ENCODE measurements at places on chromosomes 12 and 14.

- no peak for DNase-seq
Measured at GRCh38 chr14:61438036-61438435, 116.7 kb downstream of the PRKCH start.

- DNase-seq = no peak
Measured at GRCh38 chr14:64278458-64278857, 15.7 kb downstream of the ESR2 start.

- DNase-seq = no peak
Measured at GRCh38 chr12:118536306-118536906, 160.1 kb downstream of the SUDS3 start.

GRCh38 chr12:97968641-97969197 is 506.1 kb downstream of the RMST start:
- no peak for DNase-seq

- peak; percentile 8 for DNase-seq
Measured at GRCh38 chr12:90174198-90174510, 465.5 kb upstream of the ATP2B1 start.

GRCh38 chr14:88613552-88614010 is 50.7 kb downstream of the ZC3H14 start:
- peak; percentile 62 for DNase-seq

DNA sequence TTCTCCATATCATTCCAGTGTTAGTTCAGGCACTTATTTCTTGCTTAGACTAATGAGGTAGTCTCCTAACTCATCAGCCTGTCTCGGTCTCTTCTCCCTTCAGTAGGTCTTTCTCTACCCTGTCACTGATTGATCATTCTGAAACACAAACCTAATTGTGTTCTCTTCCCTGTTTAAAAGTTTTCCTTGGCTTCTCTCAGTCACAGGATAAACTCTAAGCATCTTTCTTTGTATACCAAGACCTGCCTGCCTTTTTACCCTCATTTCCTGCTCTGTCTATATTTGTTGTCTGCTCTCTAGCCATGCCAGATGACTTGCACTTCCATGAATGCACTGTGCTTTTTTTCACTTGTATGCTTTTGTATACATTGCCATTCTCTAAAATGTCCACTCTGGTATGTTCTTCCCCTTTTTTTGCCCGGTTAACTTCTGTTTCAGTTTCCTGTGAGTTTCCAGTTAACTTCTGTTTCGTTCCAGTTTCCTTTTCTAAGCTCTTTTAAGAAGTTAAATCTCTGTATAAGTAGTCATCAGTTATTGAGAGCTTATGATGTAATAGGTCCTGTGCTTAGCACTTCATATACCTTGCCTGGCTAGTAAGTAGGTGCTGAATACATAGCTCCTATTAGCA is 12.8 kb downstream of the DIP2B start:
- DNase-seq = peak; percentile 43

DNA sequence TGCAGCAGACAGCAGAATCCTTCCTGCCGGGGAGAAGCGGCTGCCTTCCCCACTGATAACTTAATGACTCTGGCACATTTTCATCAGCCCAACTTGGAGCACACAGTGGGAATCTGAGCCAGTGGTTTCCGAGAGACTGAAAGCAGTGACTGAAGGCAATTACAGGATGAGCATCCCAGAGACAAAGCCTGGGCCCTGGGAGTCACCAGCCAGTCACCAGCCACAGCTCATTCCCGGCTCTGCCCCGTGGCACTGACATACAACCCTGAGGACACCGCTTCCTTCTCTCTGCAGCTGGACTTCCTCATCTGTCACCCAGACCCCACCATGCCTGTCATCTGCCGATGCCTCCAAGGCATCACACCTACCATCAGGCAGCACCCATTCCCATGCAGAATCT is 192.3 kb downstream of the DPF3 start:
- DNase-seq = peak; percentile 15

- DNase-seq = no peak
Measured at GRCh38 chr12:12019881-12020280, 50.9 kb upstream of the BCL2L14 start.

DNA sequence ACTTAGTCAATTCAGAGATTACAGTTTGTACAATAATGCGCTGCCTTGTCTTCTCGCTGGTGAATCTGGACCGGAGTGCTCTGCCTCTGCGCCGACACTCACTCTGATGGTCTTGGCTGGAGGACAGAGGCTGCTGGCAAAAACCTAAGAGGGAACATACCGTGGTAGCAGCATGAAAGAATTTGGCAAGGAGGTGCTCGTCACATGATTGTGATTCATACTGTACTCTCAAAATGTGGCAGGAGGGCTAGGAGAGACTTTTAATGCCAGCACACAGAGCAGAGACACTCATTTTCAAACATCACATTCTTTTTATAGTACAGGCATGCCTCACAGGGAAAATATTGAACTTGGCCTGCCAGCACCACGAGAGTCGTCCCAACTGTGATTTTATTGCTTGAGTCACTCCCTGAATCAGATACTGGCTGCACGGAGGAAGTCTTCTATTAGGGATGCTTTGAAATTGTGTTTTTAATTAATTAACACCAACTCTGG is 67.8 kb downstream of the HMGA2 start:
- DNase-seq = peak; percentile 99

DNA sequence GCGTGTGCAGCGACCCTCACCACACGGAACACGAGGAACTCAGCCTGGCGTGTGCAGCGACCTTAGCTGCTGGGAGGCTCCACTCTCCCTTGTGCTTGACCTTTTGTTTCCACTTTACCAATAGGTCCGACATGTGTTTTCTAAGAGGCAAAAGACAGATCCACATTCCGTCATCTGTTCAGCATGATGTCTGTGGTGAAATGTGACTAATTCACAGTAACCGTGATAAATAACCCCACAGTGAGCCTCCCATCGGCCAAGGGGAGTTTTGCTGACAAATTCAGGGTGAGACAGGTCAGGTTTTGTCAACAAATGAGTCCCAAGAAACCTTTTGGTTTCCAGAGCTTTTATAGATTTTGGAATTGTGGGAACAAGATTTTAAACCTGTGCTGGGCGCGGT is 55.9 kb downstream of the MOK start:
- peak; percentile 66 for DNase-seq

DNA sequence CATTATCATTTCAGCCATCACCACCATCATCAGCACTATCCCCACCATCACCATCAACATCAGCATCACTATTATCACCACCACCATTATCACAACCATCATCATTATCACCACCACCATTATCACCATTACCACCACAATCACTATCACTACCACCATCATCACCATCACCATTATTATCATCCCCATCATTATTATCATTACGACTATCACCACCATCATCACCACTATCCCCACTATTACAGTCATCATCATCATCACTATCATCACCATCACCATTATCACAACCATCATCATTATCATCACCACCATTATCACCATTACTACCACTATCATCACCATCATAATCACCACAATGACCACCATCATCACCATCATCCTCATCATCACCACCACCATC is 50.4 kb upstream of the CMKLR1 start:
- DNase-seq = no peak

DNA sequence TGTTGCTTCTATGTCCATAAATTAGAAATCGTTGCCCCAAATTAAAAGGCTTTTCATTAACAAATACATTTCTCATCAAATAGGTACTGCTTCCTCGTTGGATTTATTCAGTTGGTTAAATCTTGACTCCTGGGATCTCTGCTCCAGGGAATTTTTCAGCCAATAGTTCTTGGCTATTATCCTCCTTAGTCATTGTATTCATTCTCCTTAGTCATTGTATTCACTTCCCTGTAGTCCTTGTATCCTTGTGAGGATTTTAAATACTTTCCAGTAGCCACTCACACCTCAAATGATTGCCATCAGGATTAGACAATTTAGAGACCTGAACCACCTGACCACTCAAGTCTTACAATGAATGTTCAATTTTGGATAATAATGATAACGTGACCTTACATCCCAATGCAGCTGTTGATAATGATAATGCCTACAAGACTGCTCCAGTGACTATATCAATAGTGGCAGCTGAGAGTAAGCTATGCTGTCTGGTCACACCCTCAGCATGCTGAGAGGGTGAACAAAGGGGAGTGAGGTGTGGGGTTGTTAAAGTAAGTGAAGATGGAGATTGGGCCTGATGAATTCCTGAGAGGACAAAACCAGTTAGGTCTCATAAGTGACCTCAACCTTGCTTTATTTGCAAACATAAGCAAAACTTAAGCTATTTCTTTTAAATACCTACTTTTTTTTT is 193.7 kb upstream of the RTL1 start:
- DNase-seq = no peak

GRCh38 chr12:121955258-121956237 is 37.2 kb downstream of the CFAP251 start:
- DNase-seq = peak; percentile 48

DNA sequence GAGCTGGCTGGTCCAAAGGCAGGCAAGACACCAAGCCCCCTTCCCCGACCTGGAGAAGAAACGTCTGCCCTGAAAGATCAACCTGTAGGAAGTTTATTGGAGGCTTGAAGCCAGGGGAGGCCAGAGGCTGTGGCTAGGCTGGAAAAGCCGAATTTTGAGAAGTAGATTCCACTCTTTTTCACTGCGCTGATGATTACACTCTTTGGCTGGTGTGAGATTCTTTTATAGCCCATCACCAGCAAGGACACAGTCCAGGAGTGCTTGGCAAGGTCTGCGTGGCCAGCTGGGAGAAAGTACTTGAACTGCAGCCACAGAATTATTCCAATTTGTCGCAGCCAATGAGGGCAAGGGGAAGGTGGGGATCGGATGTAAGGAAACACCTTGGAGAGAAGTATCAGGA is 45.0 kb downstream of the SYNE3 start:
- DNase-seq = no peak

GRCh38 chr12:20132818-20133217 is 235.5 kb upstream of the PDE3A start:
- DNase-seq = no peak

DNA sequence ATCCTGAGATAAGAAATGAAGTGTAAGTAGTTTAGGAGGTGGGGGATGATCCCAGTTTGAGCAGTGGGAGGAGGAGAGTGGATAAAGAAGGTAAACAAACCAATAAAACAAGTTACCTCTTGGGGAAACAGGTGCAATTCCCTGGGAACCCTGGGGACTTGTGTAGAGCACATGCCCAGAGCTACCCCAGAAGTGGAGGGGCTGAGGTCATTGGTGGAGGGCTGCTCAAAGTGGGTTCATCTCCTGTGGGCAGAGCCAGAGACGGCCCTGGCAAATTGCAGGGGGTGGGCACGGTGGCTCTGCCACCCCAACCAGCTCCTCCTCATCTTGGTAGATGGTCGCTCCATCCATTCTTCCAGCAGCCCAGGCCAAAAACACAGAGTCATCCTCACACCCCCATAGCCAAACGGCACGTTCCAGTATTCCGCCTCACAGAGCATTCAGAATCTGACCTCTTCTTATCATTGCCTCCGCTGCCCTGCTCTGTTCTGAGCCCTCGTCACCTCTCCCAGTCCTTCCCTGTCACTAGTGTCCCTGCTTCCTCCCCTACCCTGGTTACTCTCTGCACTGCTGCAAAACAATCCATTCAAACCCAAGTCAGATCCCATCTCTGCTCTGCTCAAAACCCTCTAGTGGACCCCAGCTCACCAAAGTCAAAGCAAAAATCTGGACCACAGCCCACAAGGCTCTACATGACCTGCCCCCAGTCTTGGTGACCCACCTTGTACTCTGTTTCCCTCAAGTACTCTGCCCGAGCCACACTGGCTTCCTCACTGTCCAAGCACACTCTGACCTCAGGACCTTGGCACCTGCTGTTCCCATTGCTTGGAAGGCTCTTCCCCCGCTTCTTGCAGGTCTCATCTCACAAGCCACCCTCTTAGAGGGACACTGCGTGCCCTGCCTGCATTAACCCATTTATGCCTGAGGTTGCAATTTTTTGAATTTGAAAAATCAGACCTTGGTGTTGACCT is 5.5 kb downstream of the CYP46A1 start:
- no peak for DNase-seq

DNA sequence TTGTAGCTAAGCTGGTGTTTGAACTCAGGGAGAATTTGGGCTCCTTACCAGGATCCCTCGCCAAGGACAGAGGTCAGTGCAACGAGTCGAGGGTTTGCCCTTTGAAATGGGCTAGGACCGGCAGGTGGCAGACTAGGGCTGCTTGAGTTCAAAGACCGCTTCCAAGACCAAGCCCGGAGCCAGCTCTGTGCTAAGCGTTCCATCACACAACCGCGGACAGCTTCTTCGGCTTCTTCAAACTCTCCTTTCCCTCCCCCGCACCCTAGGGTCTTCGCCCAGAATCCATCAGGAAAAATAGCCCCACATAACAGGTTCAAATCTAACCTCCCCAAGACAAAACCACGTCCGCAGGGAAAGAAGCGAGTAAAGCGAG is 705 bp upstream of the FLVCR2 start:
- peak; percentile 91 for DNase-seq

DNA sequence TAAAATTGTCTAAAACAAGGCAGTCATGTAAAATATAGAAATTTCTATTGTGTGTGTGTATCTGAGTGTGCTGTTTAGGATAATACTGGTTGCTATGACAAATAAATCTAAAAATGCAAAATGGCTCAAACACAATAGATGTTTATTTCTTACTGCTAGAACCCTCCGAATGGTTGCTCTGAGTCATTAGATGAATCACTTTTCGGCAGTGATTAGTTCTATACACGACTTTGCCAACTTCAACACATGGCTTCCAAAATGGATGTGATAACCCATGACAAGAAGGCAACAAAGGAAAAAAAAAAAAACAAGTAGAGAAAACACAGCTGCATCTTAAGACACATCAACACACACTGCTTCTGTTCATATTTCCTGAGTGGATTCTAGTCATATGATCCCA is 729.2 kb downstream of the AACS start:
- DNase-seq = no peak
